Stimulated activated CD8-positive, alpha-beta memory T cell treated with anti-CD3 and anti-CD28 coated beads, Interleukin-7, amount 100 ng/mL, for 48 hours (primary cell): ENCODE measurements at places on chromosomes 12 and 14.

- no peak for DNase-seq
These were observed 13.9 kb upstream of the ATP2A2 start for GRCh38 chr12:110266980-110267620.

- DNase-seq, result no peak
These were observed 152.2 kb upstream of the BMP4 start for GRCh38 chr14:54108481-54109471.

DNA sequence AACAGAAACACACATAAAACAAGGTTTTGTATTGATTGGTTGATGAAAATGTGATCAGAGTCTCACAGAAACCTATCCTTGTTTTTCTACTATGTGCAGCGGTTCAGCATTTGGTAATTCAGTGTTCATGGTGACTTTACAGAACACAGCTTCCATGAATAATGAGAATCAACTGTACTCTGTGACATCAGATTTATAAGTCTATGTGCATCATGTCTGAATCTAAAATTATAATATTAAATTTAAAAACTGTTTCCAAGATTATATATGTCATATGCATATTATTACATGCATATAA is 104.3 kb downstream of the SLC16A7 start:
- no peak for DNase-seq

DNA sequence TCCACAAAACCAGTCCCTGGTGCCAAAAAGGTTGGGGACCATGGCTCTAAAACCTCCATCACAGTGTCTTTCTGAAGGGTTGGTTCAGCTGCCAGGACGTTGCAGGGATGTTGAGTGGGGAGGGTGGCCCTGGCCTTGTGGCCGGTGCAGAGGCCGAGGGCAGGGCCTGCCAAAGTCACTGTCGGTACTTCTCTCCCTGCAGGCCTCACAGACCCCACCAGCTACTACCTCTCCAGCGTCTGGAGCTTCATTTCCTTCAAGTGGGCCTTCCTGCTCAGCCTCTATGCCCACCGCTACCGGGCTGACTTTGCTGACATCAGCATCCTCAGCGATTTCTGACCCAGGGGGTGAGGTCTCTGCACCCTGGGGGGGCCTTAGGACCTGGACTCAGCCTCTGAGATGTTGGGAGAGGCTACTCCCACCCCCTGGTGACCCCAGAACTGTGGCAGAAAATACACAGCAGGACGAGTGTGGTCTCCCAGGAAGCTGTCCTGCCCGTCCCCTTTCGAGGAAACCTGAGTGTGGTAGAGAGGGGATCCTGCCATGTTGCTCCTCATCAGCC is 7.0 kb downstream of the SLC48A1 start:
- no peak for DNase-seq

DNA sequence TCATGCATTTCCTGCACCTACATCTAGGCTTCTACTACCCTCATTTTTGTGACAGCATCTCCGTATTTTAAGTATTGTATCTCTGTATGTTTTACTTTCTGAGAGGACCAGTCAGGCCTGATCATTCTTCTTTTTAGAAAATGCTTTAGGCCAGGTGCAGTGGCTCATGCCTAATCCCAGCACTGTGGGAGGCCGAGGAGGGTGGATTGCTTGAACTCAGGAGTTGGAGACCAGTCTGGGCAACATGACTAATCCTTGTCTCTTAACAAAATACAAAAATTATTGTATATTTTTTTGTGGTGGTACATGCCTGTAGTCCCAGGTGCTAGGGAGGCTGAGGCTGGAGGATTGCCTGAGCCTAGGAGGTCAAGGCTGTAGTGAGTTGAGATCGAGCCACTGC is 36.9 kb downstream of the PACS2 start:
- no peak for DNase-seq

- no peak for DNase-seq
These were observed 54.2 kb upstream of the GPATCH2L start for GRCh38 chr14:76097547-76097946.

GRCh38 chr12:3496957-3497356 is 6.0 kb downstream of the PRMT8 start:
- DNase-seq, result no peak

- DNase-seq, result no peak
These were observed 4.9 kb upstream of the SUSD6 start for GRCh38 chr14:69606258-69607184.
